IMR-90 (cell line): ENCODE measurements at places on chromosomes 3 and 15. TPM values are rescaled to one million over a fixed set of nuclear protein-coding genes. Genes with fewer than 3 reads are reported as not detected.
A peak's percentile ranks its signal among the peaks of the same experiment; 100 is the strongest.

GRCh38 chr3:159378396-159379194, 576.7 kb downstream of the MFSD1 start:
- no peak overlapping the region for H3K27ac ChIP-seq
- H3K4me1 ChIP-seq, result no peaks in the 10 kb centered on the region
- no peak overlapping the region for H3K4me3 ChIP-seq
- DNase-seq, result no peak
- H3K27me3 ChIP-seq, result no peaks in the 10 kb centered on the region
- H3K36me3 ChIP-seq, result no peaks in the 10 kb centered on the region

GRCh38 chr3:13600950-13601691, 52.2 kb downstream of the FBLN2 start:
- DNase-seq, result peak; percentile 80
- H3K27me3 ChIP-seq, result no peaks in the 10 kb centered on the region; the same call in 1 of the 2 replicates
- H3K4me3 ChIP-seq, result no peak overlapping the region
- H3K4me1 ChIP-seq, result peaks cover 5% of the 10 kb centered on the region; the same call in 1 of the 2 replicates
- no peaks in the 10 kb centered on the region for H3K36me3 ChIP-seq

GRCh38 chr15:67579164-67579563, 36.7 kb downstream of the MAP2K5 start:
- no peaks in the 10 kb centered on the region for H3K36me3 ChIP-seq
- H3K27ac ChIP-seq, result no peak overlapping the region
- H3K4me3 ChIP-seq, result no peak overlapping the region
- H3K4me1 ChIP-seq, result no peaks in the 10 kb centered on the region
- H3K27me3 ChIP-seq, result no peaks in the 10 kb centered on the region
- DNase-seq, result no peak

DNA sequence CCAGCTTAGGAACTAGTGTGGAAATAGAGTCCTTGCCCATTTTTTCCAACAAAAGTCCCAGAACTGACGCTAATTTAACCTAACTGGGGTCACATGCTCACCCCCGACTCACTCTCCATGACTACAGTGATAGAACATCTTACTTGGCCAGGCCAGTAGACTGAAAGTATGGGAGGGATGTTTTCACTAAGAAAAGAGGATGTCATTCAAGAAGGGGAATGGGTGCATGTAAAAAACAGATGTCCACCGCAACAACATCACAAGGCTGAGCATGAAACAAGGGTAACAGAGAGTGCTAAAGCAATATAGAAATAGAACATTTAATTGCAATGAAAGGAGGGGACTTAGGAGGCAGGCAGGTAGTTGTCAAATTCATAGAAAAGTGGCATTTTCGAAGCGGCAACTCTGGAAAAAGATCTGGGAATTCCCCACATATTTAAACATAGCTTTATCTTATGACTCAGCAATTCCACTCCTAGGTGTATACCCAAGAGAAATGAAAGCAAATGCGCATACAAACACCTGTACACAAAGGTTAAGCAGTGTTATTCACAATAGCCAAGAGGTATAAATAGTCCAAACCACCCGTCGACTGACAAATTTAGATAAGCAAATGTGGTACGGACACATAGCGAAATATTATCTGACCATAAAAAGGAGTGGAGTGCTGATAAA, 41.1 kb upstream of the UBE2E2 start:
- H3K27me3 ChIP-seq, result no peaks in the 10 kb centered on the region; the same call in 1 of the 2 replicates
- no peak overlapping the region for H3K27ac ChIP-seq
- H3K4me1 ChIP-seq, result peaks cover 2% of the 10 kb centered on the region
- H3K36me3 ChIP-seq, result no peaks in the 10 kb centered on the region
- peak; percentile 59 for DNase-seq

GRCh38 chr3:149403443-149403842, 26.0 kb upstream of the TM4SF1 start:
- no peak for DNase-seq
- H3K36me3 ChIP-seq, result no peaks in the 10 kb centered on the region
- peaks cover 9% of the 10 kb centered on the region for H3K4me1 ChIP-seq
- no peaks in the 10 kb centered on the region for H3K27me3 ChIP-seq
- no peak overlapping the region for H3K4me3 ChIP-seq
- no peak overlapping the region for H3K27ac ChIP-seq

DNA sequence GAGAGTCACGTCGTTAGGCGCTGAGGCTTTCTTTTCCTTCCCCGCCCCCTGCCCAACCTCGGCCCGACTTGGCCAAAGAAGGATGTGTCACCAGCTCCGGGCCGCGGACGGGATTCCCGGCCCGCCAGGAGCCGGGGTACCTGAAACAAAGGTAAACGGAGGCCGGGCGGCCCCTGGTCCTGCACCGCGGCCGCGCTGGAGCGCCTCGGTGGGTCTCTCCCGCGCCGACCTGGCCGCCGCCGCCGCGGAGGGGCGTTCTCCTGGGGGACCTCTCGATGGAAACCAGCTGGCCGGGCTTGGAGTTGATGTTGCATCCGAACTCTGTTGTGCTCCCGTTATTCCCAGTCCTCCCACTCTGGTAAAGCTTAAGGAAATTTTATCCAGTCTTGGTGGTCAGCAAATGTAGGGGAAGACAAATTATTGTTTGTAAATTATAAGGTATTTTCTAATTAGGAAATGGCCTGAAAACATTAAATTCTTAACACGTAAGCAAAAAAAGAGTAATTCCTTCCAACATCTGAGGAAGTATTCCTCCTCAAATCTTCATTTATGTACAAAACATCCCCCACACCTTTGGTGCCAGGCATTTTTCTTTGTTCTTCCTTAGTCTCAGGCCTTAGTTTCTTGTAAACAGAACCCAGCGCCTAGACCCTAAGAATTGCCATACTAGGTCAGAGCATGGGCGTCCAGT, 888 bp downstream of the PPP2R3A start:
- peak overlapping the region; percentile 88 for H3K27ac ChIP-seq
- peak overlapping the region; percentile 88 for H3K4me3 ChIP-seq
- peaks cover 8% of the 10 kb centered on the region for H3K4me1 ChIP-seq
- no peaks in the 10 kb centered on the region for H3K27me3 ChIP-seq
- no peaks in the 10 kb centered on the region for H3K36me3 ChIP-seq

GRCh38 chr3:152477422-152477821, 208.7 kb downstream of the MBNL1 start:
- no peak overlapping the region for H3K4me3 ChIP-seq
- H3K27ac ChIP-seq, result no peak overlapping the region
- no peaks in the 10 kb centered on the region for H3K36me3 ChIP-seq
- H3K4me1 ChIP-seq, result no peaks in the 10 kb centered on the region
- DNase-seq, result peak; percentile 13

GRCh38 chr3:142778541-142778940, 54.7 kb downstream of the TRPC1 start:
- H3K4me1 ChIP-seq, result no peaks in the 10 kb centered on the region
- DNase-seq, result no peak
- no peaks in the 10 kb centered on the region for H3K36me3 ChIP-seq
- no peak overlapping the region for H3K27ac ChIP-seq
- no peaks in the 10 kb centered on the region for H3K27me3 ChIP-seq
- H3K4me3 ChIP-seq, result no peak overlapping the region

Gene DNAH12
- under 0.01 TPM in 2 replicates for total RNA-seq

Gene SATB1
- total RNA-seq, result 5.3 and 7.5 TPM in 2 replicates

Gene DLL4
- total RNA-seq, result 1.7 and 1.8 TPM in 2 replicates

Gene CCDC12
- 15.2 and 21.7 TPM in 2 replicates for total RNA-seq

Gene MFAP1
- 28.5 and 32.2 TPM in 2 replicates for total RNA-seq

Gene P2RY12
- total RNA-seq, result not detected in 2 replicates
